Neural cell (in vitro differentiated cells): ENCODE measurements at places on chromosomes 2 and 18. TPM values are rescaled to one million over a fixed set of nuclear protein-coding genes. Genes with fewer than 3 reads are reported as not detected.

The DSC2 gene
- polyA plus RNA-seq = 14.5 and 16.3 TPM in 2 replicates

The SOX11 gene
- 135 and 146 TPM in 2 replicates for polyA plus RNA-seq

The MMADHC gene
- polyA plus RNA-seq = 221 and 250 TPM in 2 replicates

The STPG4 gene
- polyA plus RNA-seq = 0.98 TPM in 1 of 2 replicates, not detected in the other

The STK17B gene
- polyA plus RNA-seq = 0.30 and 0.67 TPM in 2 replicates

The COL4A3 gene
- polyA plus RNA-seq = 0.08 and 0.10 TPM in 2 replicates

The CDCA7 gene
- 0.27 and 0.78 TPM in 2 replicates for polyA plus RNA-seq

The EPAS1 gene
- polyA plus RNA-seq = not detected in 2 replicates

The DPP4 gene
- polyA plus RNA-seq = not detected in 2 replicates

The UGT1A4 gene
- polyA plus RNA-seq = not detected in 2 replicates

The SP9 gene
- polyA plus RNA-seq = 1.6 and 2.5 TPM in 2 replicates

The RESP18 gene
- not detected in 2 replicates for polyA plus RNA-seq

The CDH2 gene
- polyA plus RNA-seq = 193 and 199 TPM in 2 replicates

The RFTN2 gene
- 0.06 TPM in 2 replicates for polyA plus RNA-seq

The NAT8 gene
- polyA plus RNA-seq = not detected in 2 replicates

The FMNL2 gene
- 81.1 and 86.5 TPM in 2 replicates for polyA plus RNA-seq

The GALNT3 gene
- polyA plus RNA-seq = 3.7 and 7.4 TPM in 2 replicates

The EVX2 gene
- not detected in 2 replicates for polyA plus RNA-seq

The SERPINB13 gene
- not detected in 2 replicates for polyA plus RNA-seq

The CLHC1 gene
- 43.6 and 52.9 TPM in 2 replicates for polyA plus RNA-seq

The SLC4A5 gene
- 3.2 and 3.9 TPM in 2 replicates for polyA plus RNA-seq

The LYPD6B gene
- polyA plus RNA-seq = 0.68 and 7.7 TPM in 2 replicates

The RAB12 gene
- polyA plus RNA-seq = 84.3 and 102 TPM in 2 replicates

The TMEM17 gene
- polyA plus RNA-seq = 7.1 and 8.6 TPM in 2 replicates

The NPPC gene
- 2.7 and 21.5 TPM in 2 replicates for polyA plus RNA-seq

The CIB4 gene
- polyA plus RNA-seq = not detected in 2 replicates

The DDX1 gene
- polyA plus RNA-seq = 141 and 159 TPM in 2 replicates

The PMAIP1 gene
- polyA plus RNA-seq = 1.1 and 2.4 TPM in 2 replicates

The PXDN gene
- 181 and 200 TPM in 2 replicates for polyA plus RNA-seq

The CHRND gene
- polyA plus RNA-seq = not detected in 2 replicates

The CEBPZOS gene
- polyA plus RNA-seq = 4.9 and 5.0 TPM in 2 replicates

The LOXHD1 gene
- not detected in 2 replicates for polyA plus RNA-seq

The GCA gene
- 32.6 and 45.3 TPM in 2 replicates for polyA plus RNA-seq

The GATA6 gene
- not detected in 2 replicates for polyA plus RNA-seq

The NT5C1B gene
- polyA plus RNA-seq = not detected in 2 replicates

The CERKL gene
- polyA plus RNA-seq = not detected in 2 replicates

The POLR1A gene
- 5.4 and 9.2 TPM in 2 replicates for polyA plus RNA-seq

The MAPK4 gene
- polyA plus RNA-seq = 12.7 and 16.9 TPM in 2 replicates

The CCDC178 gene
- polyA plus RNA-seq = 0.14 TPM in 1 of 2 replicates, not detected in the other

The KIF1A gene
- polyA plus RNA-seq = 63.4 and 89.2 TPM in 2 replicates

The CCDC74A gene
- 34.4 and 38.2 TPM in 2 replicates for polyA plus RNA-seq

The SIX3 gene
- polyA plus RNA-seq = 8.7 and 9.8 TPM in 2 replicates

The SPP2 gene
- polyA plus RNA-seq = not detected in 2 replicates

The SH3BP4 gene
- polyA plus RNA-seq = 3.1 and 3.3 TPM in 2 replicates

The NETO1 gene
- polyA plus RNA-seq = 0.16 and 0.45 TPM in 2 replicates

The POTEF gene
- polyA plus RNA-seq = 1.0 and 2.3 TPM in 2 replicates

The QPCT gene
- 2.3 TPM in 1 of 2 replicates, not detected in the other for polyA plus RNA-seq
